Progenitor cell of endocrine pancreas (in vitro differentiated cells): ENCODE measurements at places on chromosomes 7 and 10. TPM values are rescaled to one million over a fixed set of nuclear protein-coding genes. Genes with fewer than 3 reads are reported as not detected.

- no peak for DNase-seq
Measured at GRCh38 chr7:4861673-4862072, at the start of gene PAPOLB. Gene PAPOLB (minus strand): TSS chr7:4862030. CDS start chr7:4861810, 220 bp downstream.

Gene GNA12
- total RNA-seq = 65.4 and 68.6 TPM in 2 replicates

Gene VPS37D
- 15.0 and 15.6 TPM in 2 replicates for total RNA-seq

- DNase-seq = no peak
Measured at GRCh38 chr10:128046953-128047290, 79.3 kb downstream of the MKI67 start.

Gene GRID2IP
- 2.0 and 2.5 TPM in 2 replicates for total RNA-seq

DNA sequence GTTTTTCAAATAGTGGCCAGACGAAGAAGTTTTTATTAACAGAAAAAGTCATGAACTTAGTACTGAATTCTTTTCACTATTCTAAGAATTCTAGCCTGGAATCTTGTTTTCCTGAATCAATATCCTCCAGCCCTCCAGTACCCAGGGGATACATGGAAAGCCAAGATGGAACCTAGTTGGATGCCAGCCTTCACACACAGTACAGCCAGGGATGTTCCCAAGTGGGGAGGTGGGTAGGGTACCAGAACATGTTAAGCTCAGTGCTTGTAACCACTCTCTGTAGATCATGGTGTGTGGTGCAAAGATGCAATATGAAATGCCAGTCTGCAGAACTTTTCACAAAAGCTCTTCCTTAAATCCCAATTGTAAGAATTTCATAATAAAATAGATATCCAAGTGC lies 128.0 kb downstream of the POU6F2 start:
- no peak for DNase-seq

DNA sequence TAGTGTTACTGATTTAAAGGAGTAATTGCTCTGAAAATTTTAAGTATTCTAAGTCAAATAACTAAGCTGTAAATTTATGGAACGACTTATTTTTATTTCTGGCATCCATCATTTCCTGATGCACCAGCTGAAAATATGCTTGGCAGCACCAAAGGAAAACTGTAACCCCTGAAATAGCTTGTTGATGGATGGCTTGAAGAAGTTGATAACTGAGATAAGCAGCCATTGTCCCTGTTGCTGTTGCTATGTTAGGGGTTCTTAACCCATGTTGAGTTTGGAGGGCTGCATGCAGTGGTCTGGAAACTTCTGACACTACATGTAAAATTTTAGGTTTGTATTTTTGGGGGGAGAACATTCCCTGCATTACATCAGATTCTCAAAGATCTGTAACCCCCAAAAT lies 30.6 kb downstream of the RPA3 start:
- no peak for DNase-seq

Gene GLI3
- 9.0 and 15.0 TPM in 2 replicates for total RNA-seq

DNA sequence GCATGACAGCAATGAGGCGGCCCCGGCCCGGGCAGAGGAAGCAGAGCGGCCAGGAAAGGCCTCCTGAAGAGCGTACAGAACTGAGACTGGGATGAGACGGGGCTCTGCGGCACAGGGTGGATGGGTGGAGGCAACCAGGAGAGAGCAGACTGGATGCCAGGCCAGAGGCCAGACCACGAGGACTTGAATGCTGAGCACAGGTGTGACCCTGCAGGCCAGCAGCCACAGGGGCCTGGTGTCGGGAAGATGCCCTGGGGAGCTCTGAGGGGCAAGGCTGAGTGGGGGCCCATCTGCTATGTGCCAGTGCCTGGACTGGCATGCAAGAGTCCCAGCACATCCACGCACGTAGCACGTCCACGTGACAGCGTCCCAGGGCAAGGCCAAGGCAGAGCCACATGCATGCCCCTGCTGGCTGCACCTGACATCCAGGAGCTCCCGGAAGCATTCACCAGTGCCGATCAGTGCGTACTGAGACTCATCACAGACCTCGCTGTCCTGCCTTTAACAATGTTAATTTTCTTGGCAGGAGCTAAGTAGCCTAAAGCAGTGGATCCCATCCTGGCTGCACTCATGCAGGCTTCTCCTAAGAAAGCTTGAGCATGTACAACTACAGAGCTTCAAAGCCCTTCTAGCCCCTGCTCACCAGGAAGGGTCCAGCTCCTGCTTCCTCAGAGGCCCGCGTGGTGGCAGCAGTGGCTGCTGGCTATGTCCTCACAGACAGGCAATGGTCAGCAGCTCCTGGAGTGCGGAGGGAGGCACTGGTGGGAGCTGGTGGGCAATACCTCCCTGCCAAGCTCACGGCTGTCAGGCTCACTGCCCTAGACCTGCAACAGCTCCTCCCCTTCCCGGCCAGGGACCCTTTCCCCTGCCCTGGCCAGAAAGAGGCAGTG lies 18.0 kb downstream of the GRID1 start:
- no peak for DNase-seq

DNA sequence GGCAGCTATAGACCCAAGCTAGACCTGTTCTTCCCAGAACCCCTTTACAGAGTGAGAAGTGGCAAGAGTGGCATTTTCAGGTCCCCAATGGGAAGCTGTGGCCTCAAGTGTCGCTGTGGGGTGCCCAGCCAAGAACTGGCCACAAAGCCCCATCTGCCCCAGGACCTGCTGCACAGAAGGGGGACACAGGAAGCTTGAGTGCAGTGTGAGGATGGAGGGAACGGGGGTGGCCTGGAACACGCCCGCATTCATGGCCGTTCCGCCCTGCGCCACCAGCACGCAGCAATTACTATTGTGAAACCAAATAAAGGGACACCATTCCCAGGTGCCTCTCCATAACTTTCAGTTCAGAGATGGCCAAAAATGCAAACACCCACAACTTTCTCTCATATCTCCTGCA lies 237.6 kb upstream of the TCERG1L start:
- DNase-seq = no peak

Gene TAS2R41
- not detected in 2 replicates for total RNA-seq

Gene SPRN
- total RNA-seq = 0.12 TPM in 1 of 2 replicates, not detected in the other

GRCh38 chr7:123637203-123637602 lies 18.5 kb upstream of the LMOD2 start:
- no peak for DNase-seq

Gene CRHR2
- not detected in 2 replicates for total RNA-seq

DNA sequence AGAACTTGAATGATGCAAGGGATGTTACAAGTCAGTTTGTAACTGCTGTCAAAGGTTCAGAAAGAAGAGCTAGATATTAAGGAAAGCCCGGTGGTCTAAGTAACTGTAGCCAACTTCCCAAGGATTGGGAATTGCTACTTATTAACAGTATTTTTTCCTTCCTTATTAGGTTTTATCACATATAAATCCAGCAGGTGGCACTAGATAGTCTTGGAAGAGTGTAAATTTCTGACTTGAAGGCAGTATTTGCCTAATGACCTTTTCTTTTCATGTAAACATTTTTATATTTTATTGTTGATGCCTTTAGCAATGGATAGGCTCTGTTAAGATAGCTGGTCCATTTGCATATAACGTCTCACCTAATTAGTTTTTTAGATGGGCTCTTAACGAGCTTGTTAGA lies 51.2 kb downstream of the ANLN start:
- no peak for DNase-seq

- DNase-seq = no peak
Measured at GRCh38 chr7:30642789-30643188, 39.5 kb downstream of the CRHR2 start.

Gene PIK3AP1
- 40.0 TPM in 2 replicates for total RNA-seq

GRCh38 chr10:51178634-51179033 lies 104.3 kb downstream of the PRKG1 start:
- no peak for DNase-seq

Gene PNLIP
- not detected in 2 replicates for total RNA-seq

- DNase-seq = no peak
Measured at GRCh38 chr7:132516042-132516840, 60.0 kb downstream of the PLXNA4 start.

DNA sequence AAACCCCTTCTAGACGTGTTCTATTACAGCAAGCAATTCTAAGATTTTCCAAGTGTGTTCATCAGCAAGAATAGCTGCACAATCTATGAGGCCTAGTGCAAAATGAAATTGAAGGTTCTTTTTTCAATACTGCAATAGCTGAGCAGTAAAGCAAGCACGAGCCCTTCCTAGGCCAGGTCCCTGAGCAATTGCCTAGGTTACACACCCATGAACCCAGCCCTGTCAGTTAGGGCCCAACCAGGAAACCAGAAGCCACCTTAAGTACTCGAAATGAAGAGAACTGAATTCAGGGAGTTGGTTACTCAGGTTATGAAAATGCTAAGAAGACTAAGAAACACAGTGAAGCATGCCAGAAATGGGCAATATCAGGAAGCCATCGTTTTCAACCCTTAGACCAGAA lies 52.0 kb upstream of the VWC2 start:
- no peak for DNase-seq

Gene SORCS1
- total RNA-seq = 13.6 and 14.1 TPM in 2 replicates

- DNase-seq = no peak
Measured at GRCh38 chr10:132946806-132947546, 4.6 kb upstream of the CFAP46 start.

DNA sequence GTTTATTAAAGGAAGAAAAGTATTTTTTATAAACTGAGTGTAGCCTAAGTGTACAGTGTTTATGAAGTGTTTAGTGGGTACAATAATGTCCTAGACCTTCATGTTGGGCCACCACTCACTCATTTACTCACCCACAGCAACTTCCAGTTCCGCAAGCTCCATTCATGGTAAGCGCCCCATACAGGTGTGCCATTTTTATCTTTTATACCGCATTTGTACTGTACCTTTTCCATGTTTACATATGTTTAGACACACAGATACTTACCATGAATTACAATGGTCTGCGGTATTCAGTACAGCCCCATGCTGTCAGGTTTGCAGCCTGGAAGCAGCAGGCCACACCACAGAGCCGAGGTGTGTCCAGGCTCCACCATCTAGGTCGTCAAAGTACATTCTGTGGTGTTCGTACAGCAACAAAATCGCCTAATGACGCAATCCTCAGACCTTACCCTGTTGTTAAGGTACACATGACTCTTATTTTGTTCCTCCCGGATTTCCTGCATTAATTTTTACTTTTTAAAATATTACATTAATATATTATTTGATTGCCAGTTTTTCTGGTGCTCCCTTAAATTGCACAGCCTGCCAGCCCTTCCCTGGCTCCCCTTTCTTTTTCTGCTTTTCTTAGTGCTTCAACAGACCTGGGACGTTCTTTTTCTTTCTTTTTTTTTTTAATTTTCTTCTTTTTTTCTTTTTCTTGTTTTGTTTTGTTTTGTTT lies 881 bp upstream of the SSBP1 start:
- no peak for DNase-seq

GRCh38 chr7:116499168-116500077 lies at the start of gene CAV2:
Gene CAV2 (plus strand): TSS chr7:116499738. CDS start chr7:116499782, 44 bp downstream.
- DNase-seq = peak; percentile 46

- no peak for DNase-seq
Measured at GRCh38 chr10:86187499-86188239, 178.9 kb downstream of the GRID1 start.

DNA sequence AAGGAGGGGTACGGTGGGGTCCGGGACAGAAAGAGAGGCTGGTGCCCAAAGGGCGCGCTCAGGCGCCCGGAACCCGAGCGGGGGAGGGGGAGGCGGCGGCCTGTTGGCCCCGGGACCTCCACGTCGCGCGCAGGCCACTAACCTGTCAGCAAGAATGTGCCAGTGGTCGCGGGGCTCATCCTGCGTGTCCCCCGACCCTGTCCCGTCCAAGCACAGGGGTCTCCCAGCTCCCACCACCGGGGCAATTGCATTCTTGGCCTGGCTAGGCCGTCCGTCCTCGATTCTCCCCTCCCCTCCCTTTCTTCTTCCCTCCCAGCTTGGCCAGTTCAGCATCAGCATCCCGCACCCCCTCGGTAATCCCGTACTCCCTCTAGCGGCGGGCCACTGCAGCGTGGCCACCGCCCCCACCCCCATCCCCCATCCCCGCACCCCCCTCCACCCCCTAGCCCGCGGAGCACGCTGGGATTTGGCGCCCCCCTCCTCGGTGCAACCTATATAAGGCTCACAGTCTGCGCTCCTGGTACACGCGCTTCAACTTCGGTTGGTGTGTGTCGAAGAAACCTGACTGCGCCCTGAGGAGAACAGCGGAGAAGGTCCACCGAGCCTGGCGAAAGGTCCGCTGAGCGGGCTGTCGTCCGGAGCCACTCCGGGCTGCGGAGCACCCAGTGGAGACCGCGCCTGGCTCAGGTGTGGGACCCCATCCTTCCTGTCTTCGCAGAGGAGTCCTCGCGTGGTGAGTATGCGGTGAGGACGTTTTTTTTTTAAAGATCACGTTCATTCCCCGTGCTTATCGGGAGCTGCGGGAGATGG lies at the start of gene SGCE:
Gene SGCE (minus strand): TSS at position 286 of the 810 bp plus-strand sequence. CDS start 35 bp downstream, at position 251.
- DNase-seq = peak; percentile 74

- DNase-seq = no peak
Measured at GRCh38 chr7:43942997-43943396, 16.8 kb downstream of the UBE2D4 start.

DNA sequence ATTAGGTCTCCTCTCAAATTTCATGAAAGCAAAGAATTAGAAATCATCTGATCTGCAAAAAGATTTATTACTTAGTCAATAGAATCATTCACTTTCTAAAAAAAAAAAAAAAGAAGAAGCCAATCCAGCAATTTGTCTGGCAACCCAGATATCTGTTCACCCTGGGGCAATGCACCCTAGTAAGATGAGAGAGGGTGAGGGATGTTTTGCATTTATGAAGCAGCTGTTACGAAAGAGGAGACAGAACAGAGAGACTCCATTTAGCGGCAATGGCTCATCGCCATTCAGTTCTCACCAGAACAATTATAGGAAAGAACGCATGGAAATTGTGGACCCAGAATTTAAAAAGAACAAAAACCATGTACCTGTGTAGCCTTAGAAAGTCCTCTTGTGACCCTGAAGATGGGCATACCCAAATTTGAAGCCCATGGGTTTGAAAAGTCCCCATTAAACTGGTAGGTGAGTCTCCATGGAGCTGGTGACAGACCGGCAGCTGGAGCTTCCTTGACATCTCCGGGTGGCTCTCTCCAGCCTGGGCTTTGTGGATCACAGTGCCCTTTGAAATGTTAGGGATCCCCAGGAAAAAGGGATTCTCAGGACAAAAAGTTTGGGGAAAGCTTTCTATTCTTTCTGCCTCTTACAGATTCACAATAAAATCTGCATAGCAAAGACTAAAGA lies 45.5 kb upstream of the CCDC3 start:
- no peak for DNase-seq

- no peak for DNase-seq
Measured at GRCh38 chr7:81925530-81925929, 155.7 kb upstream of the HGF start.

GRCh38 chr10:48390558-48390871 lies 84.0 kb downstream of the MAPK8 start:
- DNase-seq = no peak

DNA sequence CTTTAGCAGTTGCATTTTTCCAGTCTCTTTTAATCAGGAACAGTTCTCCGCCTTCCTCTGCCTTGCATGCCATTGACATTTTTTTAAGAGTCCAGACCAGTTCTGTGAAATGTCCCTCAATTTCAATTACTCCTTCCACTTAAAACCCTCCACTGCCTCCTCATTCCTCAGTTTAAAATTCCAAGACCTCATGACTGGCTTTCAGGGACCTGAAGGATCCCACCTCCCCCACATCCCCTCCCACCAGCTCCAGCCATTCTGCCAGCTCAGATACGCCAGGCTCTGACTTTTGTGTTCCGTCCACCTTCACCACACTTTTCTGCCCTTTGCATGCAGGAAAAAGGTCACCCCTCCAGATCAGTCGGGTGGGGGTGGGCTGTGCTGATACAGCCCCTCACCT lies 8.7 kb downstream of the TNRC18 start:
- DNase-seq = no peak

GRCh38 chr10:133457100-133457841 lies 3.5 kb downstream of the SCART1 start:
- DNase-seq = no peak

Gene NFE2L3
- total RNA-seq = 25.5 and 28.0 TPM in 2 replicates

Gene GNAT3
- not detected in 2 replicates for total RNA-seq

- DNase-seq = peak; percentile 35
Measured at GRCh38 chr10:92239600-92240288, 51.1 kb downstream of the CPEB3 start.

Gene ANKRD30A
- not detected in 2 replicates for total RNA-seq
